ENCODE measurements at places on chromosomes 13 and 19.

DNA sequence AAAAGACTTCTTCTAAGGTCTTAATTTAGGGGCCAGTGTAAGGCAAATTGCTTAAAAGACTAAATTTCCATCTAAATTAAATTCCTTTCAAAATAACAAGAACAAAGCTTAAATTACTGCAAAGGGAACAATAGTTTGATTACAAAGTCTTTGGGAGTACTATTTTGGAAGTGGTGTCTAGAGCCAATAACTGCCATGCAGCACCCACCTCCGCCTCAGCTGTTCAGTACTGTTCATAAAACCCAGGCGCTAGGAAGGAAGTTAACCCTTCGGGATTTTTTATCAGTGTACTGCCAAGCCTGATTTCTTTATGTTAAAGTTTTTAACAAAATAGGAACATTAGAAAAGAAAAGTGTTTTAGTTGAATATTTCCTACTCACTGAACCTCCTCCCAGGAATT is 210.1 kb downstream of the LIG4 start:
- no peak overlapping the region for H3K4me3 ChIP-seq
- peaks cover 10% of the 10 kb centered on the region for H3K27me3 ChIP-seq
- H3K4me1 ChIP-seq: no peaks in the 10 kb centered on the region
- no peaks in the 10 kb centered on the region for H3K36me3 ChIP-seq

GRCh38 chr19:803099-803561 is 5.9 kb downstream of the PTBP1 start:
- no peak for DNase-seq
- H3K27ac ChIP-seq: 0 out of 2 replicates have a peak overlapping the region, but pooled peaks have one; percentile 3
- no peak overlapping the region for H3K4me3 ChIP-seq
- H3K4me1 ChIP-seq: peaks cover 27% of the 10 kb centered on the region

DNA sequence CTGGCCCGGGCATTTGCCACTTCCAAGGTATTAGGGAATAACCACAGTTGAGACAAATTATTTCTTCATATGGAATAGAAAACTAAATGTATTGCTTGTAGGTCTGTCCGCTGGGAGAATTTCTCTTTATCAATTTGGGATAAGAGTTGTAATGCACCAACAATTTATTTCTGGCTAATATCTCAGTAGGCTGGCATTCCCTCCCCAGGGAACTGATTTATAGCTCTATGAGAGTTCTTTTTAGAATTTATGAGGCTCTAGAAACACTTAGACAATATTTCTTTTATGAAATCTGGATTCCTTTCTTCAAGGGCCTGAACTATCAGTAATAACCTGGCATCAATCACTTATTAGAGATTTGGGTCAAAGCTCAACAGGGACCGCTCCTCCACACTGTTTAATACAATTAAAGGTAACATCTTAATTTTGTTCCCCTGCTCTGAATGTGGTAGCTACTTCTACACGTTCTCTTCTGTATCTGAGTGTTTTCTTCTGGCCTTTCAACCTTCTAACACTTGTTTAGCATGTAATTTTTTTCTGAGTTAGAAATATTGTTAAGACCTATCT is 857.4 kb upstream of the PRR20A start:
- H3K27ac ChIP-seq: no peak overlapping the region
- H3K36me3 ChIP-seq: no peaks in the 10 kb centered on the region
- no peak for DNase-seq
- H3K4me3 ChIP-seq: no peak overlapping the region
- no peaks in the 10 kb centered on the region for H3K27me3 ChIP-seq

DNA sequence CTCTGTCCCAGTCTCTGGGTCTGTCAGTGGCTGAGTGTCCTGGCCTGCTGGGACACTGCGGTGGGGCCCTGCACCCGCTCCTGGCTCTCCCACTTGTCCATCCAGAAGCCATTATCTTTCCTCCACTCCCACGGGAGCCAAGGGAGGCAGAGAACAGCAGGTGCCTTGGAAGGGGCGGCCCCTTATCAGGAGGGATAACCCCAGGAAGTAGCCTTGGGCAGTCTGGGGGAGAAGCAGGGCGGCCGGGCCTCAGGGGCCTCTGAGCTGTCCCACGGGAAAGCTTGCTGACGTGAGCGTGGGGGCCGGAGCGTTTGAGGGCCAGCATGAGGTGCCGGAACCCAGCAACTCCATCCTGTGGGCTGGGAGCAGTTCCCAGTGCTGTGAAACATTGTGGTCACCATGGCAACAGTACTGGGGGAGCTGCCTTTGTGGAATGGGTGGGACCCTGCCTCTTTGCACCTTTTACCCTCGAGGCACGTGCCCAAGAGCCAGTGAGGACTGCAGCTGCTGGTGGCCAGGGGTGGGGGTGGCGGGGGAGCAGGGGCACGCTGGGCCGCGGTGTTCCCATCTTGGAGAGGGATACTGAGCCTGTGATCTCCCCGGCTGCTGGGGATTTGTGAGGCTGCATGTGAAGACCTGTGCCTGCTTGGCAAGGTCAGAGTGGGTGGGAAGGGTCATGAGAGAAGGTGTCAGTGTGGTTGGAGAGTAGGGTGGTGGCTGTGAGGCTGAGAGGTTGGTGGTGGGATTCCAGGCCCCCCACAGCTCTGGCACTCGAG is 20.9 kb downstream of the KLHL26 start:
- no peaks in the 10 kb centered on the region for H3K4me1 ChIP-seq
- DNase-seq: peak; percentile 39
- H3K36me3 ChIP-seq: no peaks in the 10 kb centered on the region
- no peak overlapping the region for H3K27ac ChIP-seq

- no peaks in the 10 kb centered on the region for H3K36me3 ChIP-seq
- no peak overlapping the region for H3K4me3 ChIP-seq
- peak; percentile 75 for DNase-seq
- H3K27ac ChIP-seq: no peak overlapping the region
These were observed 22.8 kb downstream of the HAUS8 start for GRCh38 chr19:17052439-17052838.

DNA sequence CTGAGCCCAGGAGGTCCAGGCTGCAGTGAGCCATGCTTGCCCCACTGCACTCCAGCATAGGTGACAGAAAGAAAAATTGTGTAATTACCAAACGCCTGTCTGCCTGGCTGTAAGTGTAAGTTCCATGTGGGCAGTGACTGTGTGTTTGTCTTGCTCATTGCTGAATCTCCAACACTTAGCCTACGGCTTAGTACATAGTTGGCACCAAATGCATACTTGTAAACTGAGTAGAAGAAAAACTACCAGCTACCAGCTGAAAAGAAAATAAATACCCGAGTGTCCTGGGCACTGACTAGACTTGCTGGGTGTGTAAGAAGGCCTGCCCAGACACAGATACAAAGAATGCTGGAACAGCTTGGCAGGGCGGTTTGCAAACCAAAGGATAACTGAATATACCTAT is 2.7 kb upstream of the CEBPG start:
- peaks cover 6% of the 10 kb centered on the region for H3K27me3 ChIP-seq
- no peaks in the 10 kb centered on the region for H3K36me3 ChIP-seq
- H3K4me1 ChIP-seq: peaks cover 22% of the 10 kb centered on the region
- no peak for DNase-seq
- no peak overlapping the region for H3K4me3 ChIP-seq
- H3K27ac ChIP-seq: no peak overlapping the region

All from GM23248 (cell line).